ENCODE measurements at places on chromosomes 7 and 10.

DNA sequence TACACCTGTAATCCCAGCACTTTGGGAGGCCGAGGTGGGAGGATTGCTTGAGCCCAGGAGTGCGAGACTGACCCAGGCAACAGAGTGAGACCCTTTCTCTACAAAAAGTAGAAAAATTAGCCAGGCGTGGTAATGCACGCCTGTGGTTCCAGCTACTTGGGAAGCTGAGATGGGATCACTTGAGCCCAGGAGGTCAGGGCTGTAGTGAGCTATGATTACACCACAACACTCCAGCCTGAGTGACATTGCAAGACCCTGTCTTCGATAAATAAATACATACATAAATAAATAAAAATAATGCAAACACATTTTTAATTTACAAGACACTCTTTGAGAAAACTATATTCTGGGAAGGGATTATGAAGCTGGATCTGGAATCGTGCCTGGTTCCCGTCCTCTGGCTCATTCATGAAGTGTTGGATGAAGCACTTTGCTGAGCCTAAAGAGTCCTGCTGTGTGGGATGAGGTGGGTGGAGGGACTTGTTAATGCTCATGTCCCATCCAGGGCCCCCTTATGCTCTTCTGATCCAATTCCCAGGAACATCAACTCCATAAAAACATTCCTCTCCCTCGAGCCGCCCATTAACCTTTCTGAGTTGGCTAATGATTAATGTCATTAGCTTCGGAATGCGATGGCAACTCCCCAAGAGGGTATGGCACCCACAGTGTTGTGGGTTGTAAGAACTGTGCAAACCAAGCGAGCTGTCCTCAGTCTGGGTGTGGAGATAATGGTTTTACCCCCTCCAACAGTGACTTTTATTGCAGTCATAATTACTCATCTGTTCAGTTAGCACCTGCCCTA lies 236.3 kb downstream of the BAMBI start:
- no peak for DNase-seq

- no peak for DNase-seq
Observed at GRCh38 chr10:88392222-88392621, 190.9 kb downstream of the RNLS start.

- no peak for DNase-seq
Observed at GRCh38 chr10:63416376-63416775, 49.4 kb downstream of the JMJD1C start.

- DNase-seq: no peak
Observed at GRCh38 chr7:33804140-33804660, 101.1 kb upstream of the BMPER start.

DNA sequence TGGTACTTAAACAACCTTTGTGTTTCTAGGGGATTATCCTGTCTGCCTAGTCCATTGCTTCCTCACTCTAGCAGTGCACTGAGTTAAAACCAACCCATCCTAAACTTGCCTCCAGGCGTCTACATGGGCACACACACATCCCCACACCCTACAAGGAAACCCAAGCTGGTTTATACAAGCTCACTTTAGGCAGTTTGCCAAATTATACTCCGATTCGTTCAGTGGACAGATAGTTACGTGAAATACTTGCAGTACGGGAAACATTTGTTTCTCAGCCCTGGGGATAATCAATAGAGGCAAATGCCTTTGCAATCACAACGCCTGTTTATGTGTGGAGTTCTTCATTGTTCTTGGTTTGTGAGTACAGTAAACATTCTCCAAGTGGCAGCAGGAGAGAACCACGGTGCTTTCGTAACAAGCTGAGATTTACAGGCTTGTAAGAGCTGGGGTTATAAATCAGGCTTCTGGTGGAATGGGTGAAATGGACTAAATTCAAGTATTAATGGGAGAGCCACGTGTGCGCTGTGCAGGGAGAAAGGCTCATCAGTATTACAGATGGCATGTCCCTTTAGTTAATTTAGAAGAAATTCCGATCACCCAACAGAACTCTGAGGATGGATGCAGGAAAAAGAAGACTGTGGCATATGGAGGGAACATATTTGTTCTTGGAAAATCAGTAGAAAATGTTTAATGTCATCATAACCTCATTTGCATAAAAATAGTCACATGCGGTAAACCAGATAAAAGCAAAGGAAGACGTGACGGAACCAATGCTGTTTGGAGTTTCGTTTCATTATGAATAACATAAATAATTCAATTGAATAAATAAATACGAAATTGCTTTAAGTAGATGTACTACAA lies 217.1 kb downstream of the GALNT17 start:
- no peak for DNase-seq

DNA sequence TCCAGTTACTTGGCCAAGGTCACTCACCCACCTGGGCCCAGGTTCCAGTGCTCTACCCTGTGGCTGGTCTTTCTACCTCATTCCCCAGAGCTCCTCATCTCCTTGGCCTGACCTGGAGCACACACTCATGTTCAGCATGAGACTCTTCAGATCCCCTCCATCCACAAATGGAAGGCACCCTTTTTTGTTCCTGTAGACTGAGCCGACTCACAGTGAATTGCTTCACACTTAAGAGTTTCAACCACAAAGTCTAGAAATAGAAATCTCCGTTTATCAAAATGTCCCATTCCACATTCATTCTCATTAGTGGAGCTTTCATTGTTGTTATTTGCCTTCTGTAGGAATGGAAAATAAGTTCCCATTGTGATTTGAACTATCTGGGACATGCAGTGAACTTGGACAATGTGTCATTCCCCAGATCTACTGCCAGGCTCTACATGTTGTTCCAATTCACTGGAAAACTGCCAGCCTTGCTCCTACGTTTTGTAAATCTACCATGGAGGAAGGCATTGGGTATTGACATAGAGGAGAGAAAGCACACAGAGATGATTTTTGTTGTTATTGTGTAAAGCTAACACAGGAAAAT lies 125.3 kb upstream of the CELF2 start:
- DNase-seq: peak; percentile 14

- DNase-seq: no peak
Observed at GRCh38 chr10:84331091-84331490, 2.7 kb downstream of the CCSER2 start.

GRCh38 chr10:89532476-89532875 lies 2.9 kb downstream of the SLC16A12 start:
- no peak for DNase-seq

- no peak for DNase-seq
Observed at GRCh38 chr7:100185726-100186125, 8.0 kb downstream of the STAG3 start.

DNA sequence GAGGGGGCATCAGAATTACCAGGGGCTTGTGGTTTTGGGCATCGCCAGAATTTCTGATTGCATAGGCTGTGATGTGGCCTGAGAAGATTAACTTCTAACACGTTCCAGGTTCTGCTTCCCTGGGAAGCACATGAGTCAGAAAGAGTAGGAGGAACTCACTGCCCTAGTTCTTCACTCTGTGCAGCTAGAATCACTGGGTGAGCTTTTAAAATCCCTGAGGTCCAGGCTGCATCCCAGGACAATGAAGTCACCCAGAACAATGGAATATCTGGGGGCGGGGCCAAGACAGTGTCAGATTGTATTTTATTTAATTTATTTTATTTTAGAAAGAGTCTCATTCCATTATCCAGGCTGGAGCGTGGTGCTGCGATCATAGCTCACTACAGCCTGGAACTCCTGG lies 636.5 kb downstream of the CALN1 start:
- no peak for DNase-seq

DNA sequence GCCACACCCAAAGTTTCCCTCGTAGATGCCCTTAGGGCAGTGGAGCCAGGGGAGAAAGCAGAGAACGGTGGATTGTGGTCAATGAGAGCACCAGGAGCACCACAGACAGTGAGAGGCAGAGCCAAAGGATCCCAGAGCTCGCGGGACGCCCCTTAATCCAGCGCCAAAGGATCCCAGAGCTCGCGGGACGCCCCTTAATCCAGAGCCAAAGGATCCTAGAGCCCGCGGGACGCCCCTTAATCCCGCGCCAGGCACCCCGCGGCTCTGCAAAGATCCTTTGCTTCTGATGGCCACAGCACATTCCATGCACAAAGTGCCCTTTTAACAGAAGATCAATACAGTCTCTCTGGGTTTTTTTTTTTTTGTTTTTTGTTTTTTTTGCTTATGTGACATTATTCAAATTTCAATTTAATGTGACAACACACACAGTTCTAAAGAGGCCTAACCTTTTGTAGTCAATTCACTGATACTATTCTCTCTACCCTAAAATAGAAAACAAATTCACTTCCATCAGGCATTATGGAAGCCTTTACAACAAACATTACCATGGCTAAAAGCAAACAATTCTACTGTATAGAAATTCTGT lies 52.9 kb upstream of the NCAPG2 start:
- DNase-seq: no peak

- DNase-seq: no peak
Observed at GRCh38 chr10:33391611-33392465, 57.4 kb upstream of the NRP1 start.

DNA sequence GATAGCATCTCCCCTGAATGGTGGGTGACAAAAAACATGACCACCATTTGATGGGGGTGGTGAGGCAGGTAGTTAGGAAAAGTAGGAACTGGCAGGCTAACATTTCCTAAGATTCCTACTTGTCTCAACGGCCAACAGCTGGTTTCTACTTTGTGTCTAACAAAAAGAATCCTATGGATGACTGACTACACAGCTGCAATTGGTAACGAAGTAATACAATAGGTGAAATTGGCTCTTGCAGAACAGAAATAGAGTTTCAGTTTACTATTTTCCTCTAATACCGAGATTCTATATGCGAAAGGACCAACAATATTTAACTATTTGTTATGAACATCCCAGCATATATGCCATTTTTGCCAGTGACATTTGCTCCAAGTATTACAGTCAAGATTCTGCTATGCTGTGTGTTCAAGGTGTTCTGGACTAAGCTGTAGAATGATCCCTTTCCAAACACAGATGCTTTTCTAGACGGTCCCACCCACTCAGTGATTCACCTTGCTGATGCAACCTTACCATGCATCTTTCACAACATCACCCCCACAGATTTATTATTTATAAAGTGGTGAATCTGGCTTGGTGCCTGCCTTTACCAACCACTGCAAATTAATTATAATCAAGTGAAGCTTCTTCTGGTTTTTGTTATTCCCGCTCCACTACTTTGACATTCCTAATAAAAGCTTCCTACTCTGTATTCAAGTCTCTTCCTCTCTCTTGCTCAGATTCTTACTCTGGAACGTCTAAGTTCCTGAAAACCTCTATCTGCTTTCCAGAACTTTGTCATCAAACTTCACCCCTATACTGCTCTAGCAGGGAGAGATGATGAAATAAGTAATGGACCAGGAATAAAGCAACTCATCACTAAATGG lies 16.8 kb downstream of the BBIP1 start:
- DNase-seq: no peak

GRCh38 chr7:66454600-66455225 lies 174.0 kb upstream of the KCTD7 start:
- no peak for DNase-seq

DNA sequence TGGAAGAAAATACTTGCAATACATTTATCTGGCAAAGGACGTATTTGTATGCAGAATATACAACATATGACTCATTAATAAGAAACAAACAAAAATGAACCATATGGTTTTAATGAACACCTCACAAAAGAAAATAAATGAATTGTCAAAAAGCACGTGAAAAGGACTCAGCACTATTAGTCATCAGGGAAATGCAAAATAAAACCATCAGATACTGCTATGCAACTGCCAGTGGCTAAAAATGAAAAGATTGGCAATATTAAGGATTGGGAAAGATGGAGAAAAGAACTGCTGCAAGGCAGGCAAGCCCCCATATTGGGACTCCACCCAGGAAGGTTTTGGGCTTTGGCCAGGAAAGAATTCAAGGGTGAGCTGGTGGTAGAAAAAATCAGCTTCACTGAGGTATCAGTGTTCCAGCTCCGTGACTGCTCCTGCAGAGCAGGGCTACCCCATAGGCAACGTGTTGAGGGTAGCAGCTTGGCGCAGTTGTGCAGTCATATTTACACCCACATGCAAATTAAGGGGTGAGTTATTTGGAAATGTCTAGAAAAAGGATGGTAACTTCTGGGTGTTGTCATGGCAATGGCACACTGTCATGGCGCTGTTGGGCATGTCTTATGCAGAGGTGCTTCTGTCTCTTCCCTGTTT lies 72.7 kb downstream of the CUBN start:
- no peak for DNase-seq

DNA sequence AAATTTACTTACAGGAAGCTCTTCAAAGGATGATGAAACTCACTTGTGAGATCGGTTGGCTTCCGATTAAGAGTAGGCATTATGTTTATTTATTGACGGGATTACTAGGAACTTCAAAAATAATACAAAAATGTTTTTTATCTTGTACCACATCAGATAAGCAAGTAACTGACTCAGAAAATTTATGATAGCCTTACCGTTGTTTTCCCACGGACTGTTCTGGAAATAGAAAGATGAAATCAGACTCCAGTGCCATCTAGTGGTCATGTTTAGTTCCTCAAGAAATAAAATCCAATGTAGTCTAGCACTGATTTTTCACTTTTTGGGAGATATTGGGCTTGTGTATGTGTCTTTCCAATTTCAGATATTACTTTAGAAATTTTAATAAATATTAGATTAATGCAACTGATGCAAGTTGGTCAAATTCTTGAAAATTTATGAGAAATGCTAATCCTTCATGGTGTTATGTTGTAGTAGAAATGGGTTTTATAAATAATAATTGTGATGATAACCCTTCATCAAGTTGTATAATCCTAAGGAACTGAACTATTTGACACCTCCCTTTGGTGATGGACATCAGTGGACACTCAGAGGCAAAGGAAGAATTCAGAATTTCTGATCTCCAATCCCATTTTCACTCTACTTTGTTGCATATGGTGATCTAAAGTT lies 168.8 kb downstream of the TMEM26 start:
- DNase-seq: peak; percentile 56

- DNase-seq: no peak
Observed at GRCh38 chr7:80287400-80288174, 153.0 kb downstream of the GNAI1 start.

- DNase-seq: no peak
Observed at GRCh38 chr10:15461353-15462108, 90.4 kb upstream of the FAM171A1 start.

GRCh38 chr10:86355571-86356038 lies 11.0 kb downstream of the GRID1 start:
- no peak for DNase-seq

DNA sequence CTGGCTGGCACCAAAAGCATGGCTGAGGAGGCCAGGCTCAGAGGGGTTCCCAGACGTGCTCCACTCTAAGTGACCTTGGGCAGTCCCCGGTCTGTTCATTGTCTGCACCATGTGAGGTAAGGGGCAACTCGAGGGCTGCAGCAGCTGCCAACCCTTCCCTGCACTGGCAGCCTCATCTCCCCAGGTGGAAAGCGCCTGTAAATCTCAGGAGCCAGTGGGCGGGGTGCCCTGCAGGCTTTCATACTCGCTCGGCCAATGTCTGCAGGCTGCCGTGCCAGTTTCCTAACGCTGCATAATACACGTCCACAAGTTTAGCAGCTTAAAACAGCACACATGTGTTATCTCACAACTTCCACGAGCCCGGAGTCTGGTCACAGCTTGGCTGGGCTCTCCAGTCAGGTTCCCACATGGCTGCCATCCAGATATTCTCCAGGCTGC lies 12.6 kb upstream of the GDF10 start:
- peak; percentile 9 for DNase-seq

GRCh38 chr7:83547526-83547925 lies 101.4 kb downstream of the SEMA3E start:
- peak; percentile 80 for DNase-seq
